ENCODE measurements at places on chromosomes 5 and 9.

DNA sequence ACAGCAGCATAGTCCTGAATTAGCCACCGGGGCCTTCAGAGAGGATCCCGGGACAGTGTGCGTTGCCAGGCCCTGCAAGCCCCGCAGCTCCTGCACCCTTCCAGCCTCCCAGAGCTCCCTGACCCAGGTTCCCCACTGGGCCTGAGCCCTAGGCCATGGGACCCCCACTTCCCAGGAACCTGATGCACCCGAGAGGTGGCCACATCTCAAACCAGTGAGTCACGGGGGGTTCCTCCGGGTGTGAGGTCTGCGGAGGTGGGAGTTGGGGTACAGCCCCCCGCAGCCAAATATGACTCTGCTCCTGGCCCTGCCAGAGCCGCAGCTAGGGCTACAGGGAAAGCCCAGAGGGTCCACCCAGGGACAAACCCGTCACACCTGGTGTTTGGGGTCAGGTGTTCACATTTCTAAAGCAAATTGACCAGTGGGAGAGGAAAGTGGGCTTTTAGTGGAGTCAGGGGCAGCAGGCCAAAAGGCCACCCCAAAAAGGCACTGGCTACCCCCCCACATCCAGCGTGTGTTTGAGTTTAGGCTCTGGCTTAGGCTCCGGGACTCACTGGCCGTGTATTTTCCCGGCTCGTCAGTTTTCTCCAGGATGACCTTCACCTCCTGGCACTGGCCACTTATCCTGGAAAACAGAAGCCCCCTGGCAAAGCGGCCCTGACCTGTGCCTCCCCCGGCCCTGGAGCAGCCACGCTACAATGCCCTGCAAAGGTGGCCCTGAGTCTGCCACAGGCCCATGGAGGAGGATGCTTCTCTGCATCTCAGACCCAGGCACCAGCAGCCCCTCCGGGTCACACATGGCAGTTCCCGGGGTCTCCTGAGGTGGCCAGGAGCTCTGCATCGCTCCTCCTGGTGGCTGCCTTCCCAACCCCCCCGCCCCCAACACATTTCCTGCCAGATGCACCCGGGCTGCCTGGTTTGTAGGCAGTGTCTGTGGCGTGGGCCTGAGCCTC lies 17.4 kb upstream of the OBP2B start:
- DNase-seq = no peak

DNA sequence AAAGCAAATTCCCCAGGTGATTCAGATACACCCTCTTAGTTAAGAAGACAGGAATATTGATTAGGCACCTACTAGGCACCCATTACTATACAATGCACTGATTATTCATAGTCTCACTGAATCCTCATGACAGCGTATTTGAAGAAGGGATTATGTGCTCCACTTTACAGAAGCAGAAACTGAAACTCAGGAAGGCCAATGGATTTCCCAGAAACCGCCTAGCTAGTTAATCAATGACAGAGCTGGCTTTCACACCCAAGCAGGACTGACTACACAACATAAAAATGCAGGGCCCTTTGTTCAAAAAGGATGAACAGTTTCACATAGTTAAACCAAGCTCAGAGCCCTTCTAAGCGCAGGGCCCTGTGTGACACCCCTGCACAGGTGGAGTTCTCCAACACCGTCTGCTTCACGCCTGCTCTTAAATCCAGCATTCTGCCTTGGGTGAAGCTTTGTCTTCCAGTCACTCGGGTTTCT lies 117.3 kb downstream of the TTLL11 start:
- no peak for DNase-seq

GRCh38 chr9:87451149-87451548 lies 46.5 kb upstream of the DAPK1 start:
- DNase-seq = no peak

- no peak for DNase-seq
Observed at GRCh38 chr9:106880863-106881262, 17.9 kb downstream of the ZNF462 start.

DNA sequence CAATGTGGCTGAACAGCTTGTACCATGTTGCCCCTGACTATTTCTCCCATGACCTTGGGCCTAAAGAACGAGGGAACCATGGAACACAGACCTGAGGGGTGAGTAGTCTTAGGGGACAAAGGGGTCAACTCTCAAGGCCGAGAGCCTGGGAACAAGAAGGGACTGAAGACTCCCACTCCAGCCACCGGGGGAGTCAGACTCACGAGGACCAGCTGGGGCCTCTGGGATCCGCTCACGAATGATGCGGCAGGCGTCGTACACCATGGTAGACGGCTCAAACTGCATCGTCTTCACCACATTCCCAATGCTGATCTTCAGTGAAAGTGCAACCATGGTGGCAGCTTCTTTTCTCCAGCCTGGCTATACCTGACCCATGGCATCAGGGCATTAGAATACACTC lies 6.6 kb downstream of the TLN1 start:
- DNase-seq = no peak

DNA sequence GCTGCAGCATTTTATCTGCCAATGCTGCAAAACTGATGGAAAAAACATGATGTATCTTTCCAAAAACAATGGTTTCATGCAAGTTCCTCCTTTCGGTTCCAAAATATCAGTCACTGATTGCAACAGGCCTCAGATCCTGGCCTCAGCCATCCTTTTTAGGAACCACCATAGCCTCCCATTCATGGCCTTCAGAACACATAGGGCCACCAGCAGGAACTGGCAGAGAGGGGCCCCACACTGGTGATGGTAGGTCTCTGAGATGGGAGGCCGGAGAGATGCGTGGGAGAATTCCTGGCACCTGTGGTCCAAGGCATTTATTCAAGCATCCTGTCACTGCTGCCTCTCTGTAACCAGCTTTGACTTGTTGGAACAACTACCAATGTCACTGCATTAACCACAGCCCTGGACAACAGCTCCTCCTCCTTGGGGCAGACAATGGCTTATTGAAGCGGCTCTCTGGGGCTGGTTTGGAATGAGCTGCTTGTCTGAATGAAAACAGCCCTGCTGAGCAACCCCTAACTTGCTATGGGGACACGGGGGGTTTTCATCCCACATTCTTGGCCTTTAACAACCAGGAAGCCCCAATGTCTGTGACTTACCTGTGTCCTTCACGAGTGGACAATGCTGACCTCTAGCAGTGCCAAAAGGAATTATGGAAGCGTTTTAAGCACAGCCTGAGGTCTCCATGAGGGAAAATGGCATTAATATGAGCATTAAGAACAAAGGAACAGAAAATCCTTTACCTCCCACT lies 108.1 kb downstream of the LHFPL2 start:
- no peak for DNase-seq

DNA sequence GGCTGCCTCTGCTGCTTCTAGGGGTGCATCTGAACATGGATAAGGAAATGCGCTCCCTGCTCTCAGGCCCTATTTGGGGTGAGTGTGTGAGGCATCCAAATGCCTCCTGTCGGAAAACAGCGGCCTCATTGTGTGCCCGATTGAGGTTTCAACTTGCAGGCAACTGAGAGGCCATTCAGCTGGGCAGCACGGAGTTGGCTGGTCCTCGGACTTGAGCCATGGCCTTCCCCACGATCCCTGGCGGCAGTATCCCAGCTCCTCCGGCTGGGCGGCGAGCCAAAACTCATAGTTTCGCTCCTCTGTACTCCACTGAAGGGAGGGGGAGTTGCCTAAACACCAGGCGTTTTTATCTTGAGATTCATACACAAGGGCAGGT lies 597.3 kb upstream of the SGCD start:
- no peak for DNase-seq

DNA sequence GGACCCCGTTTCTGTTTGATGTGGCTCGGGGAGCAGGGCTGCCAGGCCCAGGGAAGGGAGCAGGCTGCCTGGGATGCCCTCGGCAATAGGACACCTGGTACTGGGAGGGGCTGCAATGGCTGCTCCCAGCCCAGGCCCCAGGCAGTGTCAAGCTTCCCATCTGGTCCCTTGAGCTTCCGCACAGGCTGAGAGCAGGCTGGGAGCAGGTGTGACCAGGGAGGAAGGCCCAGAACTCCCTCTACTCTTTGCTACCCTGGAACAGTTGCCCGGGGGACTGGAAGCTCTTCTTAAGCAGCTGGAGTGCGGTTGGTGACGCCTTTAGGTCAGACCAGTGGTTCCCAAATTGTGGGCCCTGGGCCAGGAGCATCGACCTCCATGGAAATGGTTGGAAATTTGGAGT lies 186.9 kb downstream of the GADD45G start:
- no peak for DNase-seq

- DNase-seq = no peak
Observed at GRCh38 chr5:141150224-141150992, 551 bp downstream of the PCDHB6 start.

- no peak for DNase-seq
Observed at GRCh38 chr5:1135696-1136525, 24.0 kb upstream of the SLC12A7 start.
